CD8-positive, alpha-beta T cell (primary cell): ENCODE measurements at places on chromosomes 16 and 17.

- no peak for DNase-seq
Observed at GRCh38 chr16:17944345-17944744, 392.2 kb downstream of the NPIPA8 start.

DNA sequence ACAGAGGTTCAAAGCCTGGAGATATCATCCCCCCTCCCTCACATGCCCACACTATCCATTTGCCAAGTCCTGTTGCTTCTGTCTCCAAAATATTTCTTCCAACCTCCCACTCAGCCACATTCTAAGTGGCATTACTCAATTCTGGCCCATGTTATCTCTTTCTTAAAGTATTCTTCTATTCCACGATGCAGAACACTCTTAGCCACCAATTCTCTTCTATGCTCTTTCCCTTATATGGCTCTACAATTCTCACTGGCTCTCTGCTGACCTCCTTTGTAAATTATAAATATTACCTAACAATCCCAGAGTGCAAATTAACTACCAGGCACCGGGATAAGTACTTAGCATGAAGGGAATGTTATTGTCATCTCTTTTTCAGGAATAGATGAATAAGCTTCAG, 82.4 kb downstream of the KCNJ2 start:
- DNase-seq = no peak

- DNase-seq = no peak
Observed at GRCh38 chr16:66701026-66701425, 4.5 kb upstream of the CMTM4 start.

DNA sequence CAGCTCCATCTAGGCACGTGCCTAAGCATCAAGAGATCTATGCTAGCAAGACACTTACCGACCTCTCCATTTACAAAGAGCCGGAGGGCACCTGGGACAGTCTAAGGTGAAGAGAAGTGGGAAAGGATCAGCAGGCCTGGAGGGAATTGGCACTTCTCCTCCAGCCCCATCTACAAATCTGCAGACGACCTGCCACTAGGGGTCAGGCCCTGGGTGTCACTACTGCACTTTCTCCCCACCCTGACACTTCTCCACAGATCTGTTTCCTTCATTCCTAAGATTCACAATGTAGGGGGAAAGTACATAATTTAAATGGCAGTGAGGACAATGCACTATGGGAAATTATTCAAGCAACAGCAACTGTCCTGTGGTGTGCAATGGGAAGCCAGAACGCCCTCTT, 8.1 kb downstream of the MKS1 start:
- no peak for DNase-seq

- peak; percentile 36 for DNase-seq
Observed at GRCh38 chr17:49969795-49970389, 902 bp downstream of the DLX4 start.

DNA sequence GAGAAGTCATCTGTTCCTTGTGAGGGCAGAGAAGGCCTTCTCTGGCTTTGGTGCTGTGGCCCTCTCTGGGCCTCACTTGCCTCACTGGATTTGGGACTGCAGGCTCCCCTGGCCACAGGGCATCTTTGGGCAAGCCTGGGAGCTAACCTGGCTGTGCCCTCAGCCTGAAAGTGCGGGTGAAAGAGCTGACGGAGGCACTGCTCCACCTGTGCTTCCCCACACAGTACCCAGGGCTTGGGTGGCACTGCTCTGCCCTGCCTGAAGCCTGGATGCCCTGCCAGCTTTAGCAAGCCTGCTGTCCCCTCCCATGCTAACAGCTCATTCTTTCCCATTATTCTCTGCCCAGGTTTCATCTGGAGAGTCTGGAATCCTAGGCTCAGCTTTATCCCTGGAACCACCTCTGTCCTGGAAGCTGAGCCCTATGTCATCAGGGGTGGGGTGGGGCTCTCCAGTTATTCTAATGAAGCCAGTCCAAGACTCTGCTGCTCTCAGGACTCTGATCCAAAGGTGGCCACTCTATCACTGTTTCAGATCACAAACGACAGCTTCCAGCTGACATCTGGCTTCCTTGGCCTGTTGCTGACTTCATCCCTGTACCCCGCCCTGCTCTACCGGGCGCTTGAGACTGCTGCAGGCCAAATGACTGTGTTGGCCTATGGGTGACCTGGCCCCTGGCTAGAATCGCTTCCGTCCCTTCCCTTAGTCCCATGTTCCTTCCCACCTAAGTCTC, 29.3 kb downstream of the HIC1 start:
- DNase-seq = no peak

- no peak for DNase-seq
Observed at GRCh38 chr17:11853321-11854151, 143.7 kb downstream of the ZNF18 start.

GRCh38 chr16:89048090-89048725, 45.4 kb upstream of the ACSF3 start:
- no peak for DNase-seq

DNA sequence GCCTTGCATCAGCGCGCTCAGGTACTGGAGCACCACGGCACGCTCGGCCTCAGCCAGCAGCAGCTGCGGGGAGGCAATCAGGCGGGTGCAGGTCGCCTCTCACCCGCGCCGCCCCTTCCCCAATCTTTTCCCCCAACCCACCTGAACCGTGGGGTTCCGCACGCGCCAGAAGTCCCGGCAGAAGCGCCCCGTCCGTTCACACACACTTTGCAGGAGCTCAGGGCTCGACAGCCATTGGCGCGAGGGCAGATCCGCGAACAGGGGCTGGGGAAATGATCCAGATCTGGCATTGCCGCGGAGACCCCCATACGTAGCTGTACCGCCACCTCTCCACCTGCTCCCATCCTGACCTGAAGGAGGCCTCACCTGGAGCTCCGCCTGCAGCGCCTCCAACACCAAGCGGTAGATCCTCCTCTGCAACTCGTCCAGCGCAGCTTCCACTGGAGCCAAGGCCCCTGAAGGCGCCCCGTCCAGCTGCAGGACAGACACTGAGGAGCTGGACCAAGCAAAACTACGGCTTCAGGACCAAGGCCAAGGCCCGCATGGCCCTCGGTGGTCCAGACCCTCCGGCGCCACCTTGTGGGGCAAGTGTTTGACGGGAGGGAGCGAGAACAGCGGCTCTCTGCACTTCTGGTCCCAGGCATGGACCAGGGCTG, 1.4 kb upstream of the MATCAP1 start:
- DNase-seq = peak; percentile 88

- DNase-seq = no peak
Observed at GRCh38 chr16:27198451-27199234, 4.7 kb upstream of the KDM8 start.

DNA sequence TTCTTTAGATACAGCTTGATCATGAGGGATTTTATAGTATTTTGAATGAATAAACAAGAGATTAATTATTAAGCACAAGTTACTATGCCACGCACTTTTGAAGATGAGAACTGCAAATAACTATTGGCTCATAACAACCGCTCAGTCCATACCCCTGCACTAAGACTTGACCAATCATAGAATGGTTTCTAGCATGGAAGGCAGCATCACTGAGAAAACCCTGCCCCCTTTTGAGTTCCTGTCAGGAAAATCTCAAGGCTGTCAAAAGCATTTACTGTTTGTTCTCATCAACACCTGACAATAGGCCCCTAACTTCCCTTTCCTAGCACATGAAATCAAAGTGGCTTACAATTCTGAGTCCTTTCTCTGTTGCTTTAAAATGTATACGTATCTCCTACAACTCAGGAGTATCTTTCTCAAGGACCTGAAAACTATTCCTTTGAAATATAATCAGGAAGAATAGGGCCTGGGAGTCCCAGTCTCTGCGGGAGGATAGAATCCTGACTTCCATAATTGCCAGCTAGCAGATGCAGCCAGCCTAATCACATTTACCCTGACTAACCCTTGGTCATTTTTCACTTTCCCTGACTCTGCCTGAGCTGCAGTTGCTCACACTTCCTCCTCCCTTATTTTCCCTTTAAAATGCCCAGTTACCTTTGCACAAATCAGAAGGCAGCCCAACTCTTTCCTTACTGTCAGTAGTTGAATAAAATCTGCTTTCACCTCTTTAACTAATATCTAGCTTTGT, 9.1 kb upstream of the MMD start:
- no peak for DNase-seq

- peak; percentile 4 for DNase-seq
Observed at GRCh38 chr17:14784997-14785696, 480.0 kb downstream of the PMP22 start.

DNA sequence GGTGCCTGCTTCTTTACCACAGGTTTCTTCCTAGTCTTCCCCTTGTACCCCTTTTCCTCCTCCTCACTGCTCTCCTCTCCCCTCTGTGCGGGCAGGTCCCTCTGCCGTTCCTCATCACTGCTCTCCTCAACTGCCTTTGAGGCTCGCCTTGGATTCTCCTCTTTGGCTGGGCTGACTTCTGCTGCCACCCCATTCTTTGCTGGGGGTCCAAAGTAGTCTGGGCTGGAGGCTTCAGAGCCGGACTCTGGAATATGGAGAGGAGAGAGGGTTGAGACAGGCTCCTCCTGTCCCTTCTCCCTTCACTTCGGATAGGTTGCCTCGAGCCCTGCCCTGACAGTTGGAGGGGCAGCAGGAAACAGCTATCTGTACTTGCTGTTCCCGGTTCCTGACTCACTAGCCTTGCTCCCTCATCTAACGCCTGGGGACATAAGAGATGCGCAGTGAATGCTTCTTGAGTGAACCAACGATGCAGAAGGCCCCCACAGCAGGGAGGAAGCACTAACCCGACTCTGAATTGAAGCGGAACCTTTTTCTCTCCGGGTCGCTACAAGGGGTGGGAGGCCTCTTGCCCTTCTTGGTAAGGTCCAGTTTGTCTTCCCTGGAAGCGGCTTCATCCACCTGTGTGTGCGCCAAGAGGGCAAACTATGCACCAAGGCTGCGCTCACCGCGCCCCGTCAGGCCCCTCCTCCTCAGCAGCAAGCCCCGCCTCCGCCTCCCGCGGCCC, 655 bp downstream of the HIRIP3 start:
- no peak for DNase-seq

- no peak for DNase-seq
Observed at GRCh38 chr16:12341423-12341822, 364.9 kb downstream of the SNX29 start.

DNA sequence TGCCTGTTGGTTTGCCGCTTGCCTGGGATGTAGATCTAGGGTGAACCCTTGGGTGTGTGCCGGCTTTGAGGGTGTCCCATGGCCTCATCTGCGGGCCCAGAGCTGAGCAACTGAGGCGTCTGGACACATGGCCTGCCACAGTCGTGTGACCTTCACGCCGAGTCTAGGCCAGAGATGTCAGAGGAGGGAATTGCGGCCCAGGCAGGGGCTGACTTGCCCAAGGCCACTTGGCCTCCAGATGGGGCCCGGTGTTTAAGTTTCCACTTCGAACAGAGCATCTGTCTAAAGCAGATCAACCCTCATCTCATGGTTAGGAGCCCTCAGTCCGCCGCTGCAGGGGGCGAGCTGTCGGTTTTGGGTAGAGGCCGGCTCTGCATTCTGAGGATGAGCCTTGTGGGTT, 28.0 kb upstream of the FOXK2 start:
- no peak for DNase-seq

- DNase-seq = no peak
Observed at GRCh38 chr16:23826528-23827045, 9.2 kb upstream of the PRKCB start.

DNA sequence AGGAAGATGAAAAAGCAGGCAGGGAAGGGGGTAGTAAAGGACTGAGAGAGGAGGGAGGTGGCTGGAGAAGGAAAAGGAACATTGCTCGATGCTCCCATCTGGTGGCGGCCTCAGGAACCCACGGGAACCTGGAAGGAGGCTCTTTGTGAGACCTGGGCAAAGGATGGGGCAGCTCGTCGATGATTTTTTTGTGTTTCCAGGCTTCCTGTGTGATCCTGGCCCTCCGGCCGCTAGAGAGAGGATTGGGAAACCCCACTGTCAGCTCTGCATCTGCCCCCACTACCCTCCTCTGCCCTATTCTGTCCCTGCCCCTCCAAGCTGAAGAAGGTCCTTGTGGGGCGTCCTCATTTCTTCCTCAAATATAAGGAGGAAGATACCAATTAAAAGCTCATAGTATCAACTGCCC, 6.6 kb downstream of the WFIKKN2 start:
- peak; percentile 37 for DNase-seq
